ENCODE measurements at places on chromosomes 6 and 20. TPM values are rescaled to one million over a fixed set of nuclear protein-coding genes. Genes with fewer than 3 reads are reported as not detected.

The DNMT3B gene
- total RNA-seq, result 0.78 TPM

The DNAAF9 gene
- total RNA-seq, result 17.8 TPM

The STMND1 gene
- total RNA-seq, result not detected

The WFDC12 gene
- total RNA-seq, result not detected

The LHFPL5 gene
- not detected for total RNA-seq

The GRIK2 gene
- 0.82 TPM for total RNA-seq

All from ovary (tissue), 10 donors.